ENCODE measurements at places on chromosomes 7 and 10.

DNA sequence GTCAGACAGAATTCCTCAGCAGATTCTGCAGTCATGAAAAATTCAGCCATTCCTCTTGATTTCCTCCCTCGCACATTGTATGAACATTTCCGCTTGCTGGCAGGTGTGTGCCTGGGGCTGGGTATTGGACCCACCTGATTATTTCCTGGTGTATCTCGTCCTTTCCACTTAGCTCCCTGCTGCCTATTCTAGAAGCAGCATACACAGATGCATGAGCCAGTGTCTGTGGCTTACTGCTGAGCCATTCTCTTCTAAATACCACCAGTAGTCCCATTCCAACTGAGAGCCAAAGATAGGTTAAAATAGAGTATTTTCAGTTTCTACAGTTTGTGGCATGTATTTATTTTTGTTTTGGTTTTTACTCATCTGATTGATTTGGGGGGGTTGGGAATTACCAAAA, 270.1 kb upstream of the AKR1E2 start:
- DNase-seq: no peak

DNA sequence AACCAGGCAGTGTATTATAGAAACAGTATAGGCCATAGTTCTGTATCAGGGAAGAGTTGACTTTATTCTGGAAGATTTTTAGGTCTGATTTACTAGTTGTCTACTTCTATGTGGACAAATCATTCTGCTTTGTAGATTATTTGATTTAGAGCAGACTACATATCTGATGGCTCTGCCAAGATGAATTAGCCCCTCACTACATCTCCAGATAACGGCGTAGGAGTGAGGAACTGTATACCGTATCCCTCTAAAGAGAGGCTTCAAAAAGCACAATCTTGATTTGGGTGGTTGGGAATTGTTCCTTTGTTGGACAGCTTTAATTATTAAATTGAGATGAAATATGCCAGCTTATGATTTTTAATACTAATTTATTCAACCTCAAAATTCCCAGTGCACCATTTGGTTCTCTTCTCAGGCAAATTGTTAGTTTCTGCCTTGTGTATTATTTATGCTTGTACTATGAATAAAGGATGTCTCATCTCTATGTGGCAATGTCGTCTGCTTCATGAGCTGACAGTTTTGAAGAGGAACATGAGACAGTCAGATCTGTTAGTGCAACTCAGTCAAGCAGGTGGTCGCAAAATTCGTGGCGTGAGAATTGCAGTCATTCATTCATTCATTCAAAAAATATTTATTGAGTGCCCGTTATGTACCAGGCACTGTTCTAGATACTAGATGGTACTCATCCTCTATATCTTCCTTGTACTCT, 422.8 kb downstream of the EXOC4 start:
- no peak for DNase-seq

- DNase-seq: peak; percentile 80
Observed at GRCh38 chr10:84352251-84352842, 24.0 kb downstream of the CCSER2 start.

DNA sequence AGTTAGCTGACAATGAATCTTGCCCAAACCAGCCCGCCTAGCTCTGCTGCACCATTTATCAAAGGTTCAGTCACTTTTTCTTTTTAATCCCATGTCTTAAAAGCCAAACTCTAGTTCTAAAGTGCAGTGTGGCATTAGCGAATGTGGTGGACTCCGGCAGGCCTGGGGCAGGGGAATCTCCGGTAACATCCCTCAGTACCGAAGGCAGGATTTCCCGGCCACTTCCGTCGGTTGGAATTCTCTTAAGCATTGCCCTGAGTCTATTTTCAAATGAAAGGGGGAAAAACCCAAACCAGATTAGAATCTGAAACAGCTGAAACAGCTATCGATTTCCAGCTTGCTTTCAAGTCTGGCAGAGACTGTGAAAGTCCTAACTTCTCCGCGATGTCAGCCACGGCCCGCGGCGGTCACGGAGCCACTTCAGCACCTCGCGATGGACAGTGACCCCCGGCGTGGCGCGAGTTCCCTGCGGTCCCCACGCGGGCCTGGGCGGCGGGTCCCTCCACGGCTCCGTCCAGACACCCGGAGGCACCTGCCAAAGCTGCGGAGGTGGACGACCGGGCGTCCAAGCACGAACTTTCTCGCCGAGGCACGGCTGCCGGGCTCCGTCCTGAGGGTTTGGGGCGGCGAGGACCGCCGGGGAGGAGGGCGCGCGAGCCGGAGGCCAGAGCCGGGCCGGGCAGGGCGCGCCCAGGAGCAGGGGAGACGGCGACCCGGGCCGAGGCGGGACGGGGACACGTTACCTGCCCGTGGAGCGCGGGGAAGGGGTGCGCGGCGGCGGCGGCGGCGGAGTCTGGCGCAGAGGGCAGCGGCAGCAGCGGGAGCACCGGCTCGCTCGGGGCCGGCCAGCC, 745 bp downstream of the TCERG1L start:
- DNase-seq: peak; percentile 4

GRCh38 chr10:10794046-10794445, 223.6 kb upstream of the CELF2 start:
- no peak for DNase-seq

GRCh38 chr10:123165445-123166072, 11.4 kb downstream of the BUB3 start:
- peak; percentile 46 for DNase-seq

GRCh38 chr7:90726623-90727022, 130.5 kb downstream of the CDK14 start:
- peak; percentile 80 for DNase-seq

DNA sequence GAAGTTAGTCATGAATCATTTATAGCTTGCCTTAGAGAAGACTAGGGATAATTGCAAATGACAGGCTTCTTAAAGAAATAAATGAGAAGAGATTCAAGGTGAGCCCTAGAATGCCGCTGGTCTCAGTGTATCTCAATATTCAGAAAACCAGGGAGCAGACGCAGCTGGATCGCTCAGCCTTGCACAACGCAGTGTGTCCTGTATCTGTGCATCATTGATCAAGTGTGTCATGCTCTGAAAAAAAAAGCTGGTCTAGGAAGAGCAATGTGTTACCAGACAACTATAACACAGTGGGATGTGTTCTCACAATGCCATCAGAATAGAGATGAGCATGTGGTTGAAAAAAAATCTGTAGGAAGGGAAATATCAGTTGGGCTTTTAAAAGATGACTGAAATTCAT, 230.1 kb downstream of the CALN1 start:
- no peak for DNase-seq

GRCh38 chr10:131022981-131023380, 288.5 kb downstream of the TCERG1L start:
- no peak for DNase-seq

GRCh38 chr10:117226813-117227451, 14.0 kb upstream of the SLC18A2 start:
- peak; percentile 90 for DNase-seq

DNA sequence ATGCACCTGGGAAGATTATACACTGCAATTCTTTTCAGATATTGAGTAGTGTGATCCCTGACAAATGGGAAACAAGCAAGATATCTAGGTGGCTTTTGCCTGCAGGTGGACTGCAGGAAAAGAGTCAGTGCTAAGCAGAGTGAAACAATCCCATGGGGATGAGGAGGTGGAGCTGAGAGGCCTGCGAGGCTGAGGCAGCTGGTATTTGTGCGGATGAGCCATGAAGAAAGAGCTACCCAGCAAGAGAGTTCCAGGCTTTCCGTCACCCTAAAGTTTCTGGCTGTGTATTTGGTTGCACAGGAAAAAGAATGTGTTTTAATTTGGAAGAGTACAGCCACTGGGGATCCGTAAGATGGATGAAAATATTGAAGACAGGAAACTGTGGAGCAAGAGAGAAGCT, 714.1 kb upstream of the COBL start:
- DNase-seq: no peak

DNA sequence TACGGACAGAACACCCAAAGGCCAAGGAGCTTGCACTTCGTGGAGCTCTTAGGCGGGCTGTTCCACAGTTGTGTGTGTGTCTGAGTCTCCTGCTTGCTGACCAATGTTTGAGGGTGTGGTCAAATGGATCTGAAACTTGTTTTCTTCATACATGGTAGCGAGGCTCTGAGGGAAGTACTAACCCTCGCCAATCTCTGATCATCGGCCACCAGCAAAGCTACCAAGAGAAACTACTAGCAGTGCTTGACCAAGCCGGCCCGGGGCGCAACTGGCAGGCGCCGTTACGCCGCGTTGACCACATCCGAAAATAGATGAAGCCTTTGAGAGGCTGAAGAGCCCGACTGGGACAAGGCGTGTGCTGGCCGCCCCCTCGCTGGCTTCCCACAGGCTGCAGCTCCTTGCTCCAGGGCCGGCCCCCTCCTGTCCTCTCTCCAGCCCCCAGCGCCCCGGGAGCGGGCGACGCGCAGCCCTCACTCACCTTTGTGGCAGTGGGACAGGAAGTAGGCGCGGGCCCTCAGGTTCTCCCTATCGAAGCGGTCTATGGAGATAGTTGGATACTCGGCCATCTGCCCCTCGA, 384 bp downstream of the DCLRE1C start:
- peak; percentile 74 for DNase-seq

DNA sequence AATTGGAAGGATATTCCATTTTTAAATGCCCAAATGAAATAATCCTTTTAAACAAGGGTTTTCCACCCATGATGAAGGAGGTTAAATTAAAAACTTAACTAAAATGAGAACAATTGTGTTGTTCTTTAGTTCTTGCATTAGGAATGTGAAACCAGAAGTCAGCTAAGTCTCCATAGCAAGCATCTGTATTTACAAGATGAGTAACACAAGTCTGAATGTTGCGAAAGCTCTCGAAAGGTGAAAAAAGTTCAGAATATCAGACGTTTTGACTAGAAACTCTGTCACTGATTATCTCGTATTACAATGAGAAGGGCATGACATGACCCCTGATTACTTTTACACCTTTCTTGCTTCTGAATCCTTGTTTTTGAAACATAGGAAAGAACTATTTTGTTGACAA, 149.6 kb downstream of the BICC1 start:
- DNase-seq: no peak

GRCh38 chr7:121479466-121479865, 83.4 kb upstream of the FAM3C start:
- DNase-seq: no peak

DNA sequence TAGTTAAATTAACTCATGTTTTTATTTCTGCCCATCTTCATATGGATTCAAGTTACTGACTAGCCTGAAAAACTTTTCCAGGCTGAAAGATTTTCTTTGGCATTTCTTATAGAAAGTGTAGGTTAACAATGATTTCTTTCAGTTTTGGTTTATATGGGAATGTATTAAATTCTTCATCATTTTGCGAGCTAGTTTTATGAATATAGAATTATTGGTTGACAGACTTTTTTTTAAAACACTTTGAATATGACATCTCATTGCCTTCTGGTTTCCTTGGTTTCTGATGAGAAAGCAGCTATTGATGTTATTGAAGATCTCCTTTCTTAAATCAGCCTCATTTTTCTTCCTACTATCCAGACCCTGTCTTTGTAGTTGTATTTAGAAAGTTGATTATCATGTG, 211.0 kb upstream of the AKR1E2 start:
- no peak for DNase-seq

GRCh38 chr10:34141032-34141680, 673.9 kb downstream of the PARD3 start:
- no peak for DNase-seq

DNA sequence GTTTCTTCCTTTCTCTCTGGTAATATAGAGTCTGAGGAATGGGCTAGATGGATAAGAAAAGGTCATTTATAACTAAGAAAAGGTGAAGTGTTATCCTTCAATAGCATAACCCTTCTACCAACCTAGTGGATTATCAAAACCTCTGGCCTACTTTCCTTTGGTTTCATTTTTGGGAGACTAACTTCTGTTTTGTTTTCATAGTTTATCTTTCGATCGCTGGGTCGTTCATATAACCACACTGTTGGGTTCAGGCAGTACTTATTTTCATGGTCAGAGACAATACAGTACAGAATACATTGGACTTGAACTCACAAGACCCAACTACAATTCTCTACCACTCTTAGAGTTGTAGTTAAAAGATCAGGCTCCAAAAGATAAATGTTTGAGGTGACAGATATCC, 86.5 kb downstream of the UBE2H start:
- no peak for DNase-seq

DNA sequence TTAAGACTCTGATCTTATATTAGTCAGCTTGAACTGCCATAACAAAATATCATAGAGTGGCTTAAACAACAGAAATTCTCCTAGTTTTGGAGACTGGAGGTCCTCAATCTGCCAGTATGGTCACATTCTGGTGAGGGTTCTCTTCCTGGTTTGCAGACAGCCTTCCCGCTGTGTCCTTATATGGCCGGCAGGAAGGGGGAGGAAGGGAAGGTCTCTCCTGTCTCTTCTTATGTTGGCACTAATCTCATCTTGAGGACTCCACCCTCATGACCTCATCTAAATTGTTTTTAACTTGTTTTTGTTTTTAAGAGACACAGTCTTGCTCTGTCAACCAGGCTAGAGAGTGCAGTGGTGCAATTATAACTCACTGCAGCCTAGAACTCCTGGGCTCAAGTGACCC, 53.1 kb downstream of the VPS41 start:
- DNase-seq: peak; percentile 22

DNA sequence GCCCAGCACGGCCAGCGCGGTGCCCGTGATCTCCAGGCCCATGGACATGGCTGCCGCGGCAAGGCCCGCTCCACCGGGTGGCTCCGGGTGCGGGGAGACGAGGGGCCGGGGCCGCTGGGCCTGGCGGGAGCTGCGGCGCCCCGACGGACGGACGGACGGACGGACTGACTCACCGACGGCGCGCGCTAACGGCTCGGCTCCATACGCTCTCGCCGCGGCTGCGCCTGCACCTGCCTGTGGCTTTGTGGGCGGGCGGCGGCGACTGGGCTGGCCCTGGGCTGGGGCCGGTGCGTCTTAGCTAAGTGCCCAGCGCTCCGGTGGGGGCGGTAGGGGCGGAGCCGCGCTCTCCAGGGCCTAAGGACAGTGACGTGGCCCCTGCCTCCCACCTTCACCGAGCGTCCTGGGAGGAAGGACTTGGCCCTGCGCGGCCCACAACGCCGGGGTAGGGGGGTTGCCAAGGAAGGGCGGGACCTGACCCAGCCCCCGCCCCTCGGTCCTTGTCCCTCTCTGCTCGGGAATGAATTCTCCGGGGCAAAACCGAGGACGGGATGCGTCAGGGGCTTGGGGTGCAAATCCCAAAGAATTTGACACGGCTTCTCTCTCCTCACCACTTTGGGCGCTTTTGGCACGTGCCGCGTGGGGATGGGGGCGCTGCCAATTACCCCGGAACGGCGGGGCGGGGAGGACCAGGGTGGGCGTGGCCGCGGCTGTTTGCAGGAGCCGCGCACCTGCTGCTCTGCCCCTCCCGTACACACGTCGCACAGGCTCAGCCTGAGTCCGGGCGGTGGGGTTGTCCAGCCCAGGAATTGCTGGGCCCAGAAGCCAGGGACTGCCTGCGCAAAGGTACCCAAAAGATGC, at the start of gene CLDN3:
Gene CLDN3 (minus strand): TSS at position 269 of the 858 bp plus-strand sequence. CDS start 221 bp downstream, at position 48.
- DNase-seq: no peak

- no peak for DNase-seq
Observed at GRCh38 chr7:3688071-3688470, 387.0 kb downstream of the SDK1 start.

- DNase-seq: no peak
Observed at GRCh38 chr7:11616466-11616865, 215.5 kb downstream of the THSD7A start.

Measured in hematopoietic multipotent progenitor cell treated with erythropoietin and hydrocortisone succinate and interleukin-3 and kit ligand, for 4 days (in vitro differentiated cells).